ENCODE measurements at places on chromosomes 2 and 18.

GRCh38 chr2:120820953-120821279 lies 85.2 kb downstream of the GLI2 start:
- DNase-seq = no peak

DNA sequence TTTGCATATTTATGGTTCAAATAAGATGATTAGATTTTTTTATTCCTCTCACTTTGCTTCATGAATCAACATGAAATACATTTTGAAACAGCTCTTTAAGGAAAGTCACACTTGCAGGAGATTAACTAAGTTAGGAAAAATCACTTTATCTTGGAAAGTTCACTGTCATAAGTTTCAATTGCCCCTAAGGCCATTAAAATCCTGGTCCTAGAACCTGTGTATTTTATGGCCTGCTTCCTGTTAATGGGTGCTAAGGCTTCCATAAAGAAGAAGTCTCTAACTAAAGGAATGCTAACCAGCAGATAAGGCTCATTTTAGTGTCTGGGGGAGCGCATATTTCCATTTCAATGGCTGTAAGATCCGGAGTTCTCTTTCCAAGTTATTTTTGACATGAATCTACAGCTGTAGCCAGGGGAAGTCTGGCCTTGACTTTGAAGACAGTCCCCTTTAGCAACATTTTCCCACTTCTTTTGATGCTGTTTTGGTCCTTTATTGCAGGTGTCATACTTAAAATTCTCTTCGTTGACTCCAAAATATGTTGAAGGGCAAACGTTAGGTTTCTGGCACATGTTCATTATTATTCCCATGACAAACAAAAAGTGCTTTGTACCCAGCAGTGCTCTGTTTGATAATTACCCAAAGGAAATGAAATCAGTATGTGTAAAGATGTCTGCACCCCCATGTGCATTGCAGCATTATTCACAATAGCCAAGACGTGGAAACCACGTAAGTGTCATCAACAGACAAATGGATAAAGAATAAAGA lies 34.4 kb upstream of the SH3BP4 start:
- DNase-seq = no peak

GRCh38 chr2:166181813-166182154 lies 54.0 kb upstream of the SCN1A start:
- no peak for DNase-seq

GRCh38 chr2:42296226-42296625 lies 64.8 kb downstream of the COX7A2L start:
- DNase-seq = peak; percentile 68

- DNase-seq = no peak
These were observed 224.6 kb downstream of the C1D start for GRCh38 chr2:67838205-67838604.

- no peak for DNase-seq
These were observed 26.3 kb downstream of the CTLA4 start for GRCh38 chr2:203893840-203894239.

GRCh38 chr2:36780231-36780839 lies 83.8 kb downstream of the VIT start:
- peak; percentile 59 for DNase-seq

DNA sequence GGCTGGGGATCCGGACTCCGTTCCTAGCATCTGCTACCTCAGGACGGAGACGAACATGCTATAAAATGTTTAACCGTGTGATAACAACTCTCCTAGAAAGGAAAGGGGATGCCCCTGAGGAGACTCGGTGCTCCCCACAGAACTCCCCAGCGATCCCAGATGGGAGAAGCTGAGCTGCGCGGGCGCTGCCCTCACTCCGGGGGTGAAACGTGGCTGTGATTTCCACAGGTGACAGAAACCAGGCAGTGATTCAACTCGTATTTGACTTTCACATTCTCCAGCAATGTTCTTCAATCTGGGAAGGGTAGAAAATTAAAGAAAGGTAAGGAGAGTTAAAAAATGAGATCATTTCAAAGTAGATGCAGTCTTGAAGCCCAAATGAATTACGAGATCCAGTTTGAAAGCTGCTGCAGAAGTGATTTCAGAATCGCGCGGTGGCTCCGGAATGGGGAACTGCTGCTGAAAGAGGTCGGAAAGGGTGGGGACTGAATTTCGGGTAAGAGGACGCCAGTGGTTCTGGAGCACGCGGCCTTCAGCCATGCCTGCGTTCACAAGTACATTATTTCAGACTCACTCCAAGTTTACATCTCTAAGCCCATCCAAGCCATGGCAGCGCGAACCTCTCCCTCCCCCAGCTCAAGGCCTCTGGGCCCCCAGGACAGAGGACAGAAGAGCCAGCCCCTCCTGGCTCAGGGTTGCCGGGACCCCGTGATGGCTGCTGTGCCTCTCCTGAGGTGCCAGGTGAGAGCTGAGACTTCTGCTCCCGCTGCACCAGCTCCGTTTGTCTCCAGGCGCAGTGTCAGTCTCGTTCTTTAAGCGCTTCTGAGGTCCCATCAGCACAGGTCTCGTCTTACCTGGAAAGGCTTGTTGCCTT lies 39.5 kb downstream of the ADNP2 start:
- peak; percentile 55 for DNase-seq

- no peak for DNase-seq
These were observed 636.0 kb upstream of the LRATD1 start for GRCh38 chr2:13996527-13996926.

DNA sequence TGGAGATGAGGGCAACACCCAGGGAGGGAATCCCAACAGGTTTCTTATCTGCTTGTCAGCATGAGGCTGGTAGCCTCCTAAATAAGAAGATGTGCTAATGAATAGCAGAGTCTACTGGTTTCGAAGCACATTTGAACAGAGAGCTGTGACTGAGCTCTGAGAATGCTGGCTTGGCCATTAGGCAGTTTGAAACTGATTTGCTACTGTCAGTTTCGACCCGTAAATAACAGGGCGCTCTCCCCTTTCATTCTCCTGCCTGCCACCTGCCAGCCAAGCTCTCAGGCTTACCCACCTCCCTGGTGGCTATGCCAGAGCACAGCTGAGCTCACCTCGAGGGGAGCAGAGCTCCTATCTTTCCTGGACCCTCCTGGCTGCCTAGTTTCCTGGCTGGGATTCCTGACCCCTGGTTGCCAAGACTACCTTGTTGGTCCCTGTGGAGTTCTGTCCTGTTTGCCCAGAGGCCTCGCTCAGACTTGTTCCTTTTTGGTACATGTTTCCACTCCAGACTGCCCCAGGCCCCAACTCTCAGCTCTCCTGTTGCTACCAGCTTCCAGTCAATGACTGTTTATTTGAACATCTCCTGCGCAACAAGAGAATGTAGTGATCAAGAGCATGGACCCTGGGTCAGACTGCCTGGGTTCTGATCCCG lies 102.3 kb upstream of the ALPP start:
- no peak for DNase-seq

Measured in B cell (primary cell).